Activated CD4-positive, alpha-beta T cell treated with anti-CD3 and anti-CD28 coated beads, Interleukin-10, Interleukin-2, amounts not matched to agents 100 ng/mL and 50 ng/mL, durations not matched to agents 16 hours and 8 hours (primary cell): ENCODE measurements at places on chromosomes 12 and 14.

DNA sequence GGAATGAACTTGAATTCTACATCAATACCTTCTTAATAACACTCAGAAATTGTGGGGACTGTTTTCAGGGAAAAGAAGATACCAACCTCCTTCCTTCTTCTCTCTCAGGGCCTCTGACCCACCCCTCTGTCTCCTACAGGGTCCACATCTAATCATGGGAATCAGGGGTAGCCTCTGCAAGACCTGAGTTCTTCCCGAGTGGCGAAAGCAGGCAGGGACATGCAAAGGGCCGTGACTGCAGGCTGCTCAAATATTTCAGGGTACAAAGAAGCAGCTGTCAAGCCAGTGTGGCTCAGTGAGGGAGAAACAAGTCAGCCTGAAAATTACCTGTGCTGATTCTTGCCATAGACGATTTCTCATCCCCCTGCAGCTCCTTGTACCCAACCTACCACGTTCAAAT is 123.1 kb upstream of the PARP11 start:
- DNase-seq = no peak

- DNase-seq = no peak
Measured at GRCh38 chr12:127560041-127560478, 706.9 kb upstream of the TMEM132C start.

GRCh38 chr12:11859705-11860425 is 210.4 kb downstream of the ETV6 start:
- no peak for DNase-seq

DNA sequence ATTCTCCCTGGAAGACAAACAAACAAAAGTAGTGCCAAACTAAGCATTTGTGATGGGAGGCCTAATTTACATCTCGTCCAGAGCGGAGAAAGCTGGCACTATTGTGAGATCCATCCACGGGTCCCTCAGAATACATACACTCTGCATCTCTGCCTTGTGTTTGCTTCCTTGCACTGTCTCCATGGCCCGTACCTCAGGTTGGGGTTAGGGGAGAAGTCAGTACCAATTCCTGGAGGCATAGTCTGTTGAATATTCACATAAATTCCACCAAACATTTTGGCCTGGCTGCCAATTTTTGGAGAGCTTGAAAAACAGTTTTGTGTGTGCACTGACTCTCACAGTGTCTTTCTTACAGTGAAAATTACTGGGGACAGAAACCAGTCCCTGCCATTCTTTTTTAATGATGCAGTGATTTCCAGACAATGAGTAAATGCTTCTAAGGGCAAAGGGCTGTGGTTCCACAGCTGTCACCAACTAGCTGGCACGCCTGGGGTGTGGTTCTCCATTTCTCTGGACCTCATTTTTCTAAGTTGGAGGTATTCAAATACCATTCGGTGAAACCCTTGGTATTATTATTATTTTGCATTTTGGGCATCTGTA is 119.7 kb upstream of the HIF1A start:
- DNase-seq = no peak

DNA sequence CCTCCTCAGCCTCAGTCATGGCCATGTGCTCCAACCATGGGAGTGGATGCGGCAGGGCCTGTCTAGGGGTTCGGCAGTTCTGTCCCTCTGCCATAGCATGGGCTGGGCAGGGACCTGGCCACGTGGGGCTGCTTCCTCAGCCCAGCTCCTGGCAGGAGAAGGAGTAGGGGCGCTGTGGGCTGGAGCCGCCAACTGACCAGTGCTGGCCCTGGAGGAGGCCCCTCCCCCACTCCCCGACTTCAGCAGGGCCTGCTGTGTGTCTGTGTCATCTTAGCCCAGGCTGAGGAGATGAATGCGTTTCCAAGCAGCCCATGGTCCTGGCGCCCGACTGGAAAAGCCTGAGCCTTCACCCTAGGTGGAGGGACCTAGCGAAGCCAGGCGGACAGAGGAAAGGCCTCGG is 2.7 kb upstream of the PACS2 start:
- DNase-seq = no peak

- no peak for DNase-seq
Measured at GRCh38 chr12:22272335-22273151, 62.0 kb downstream of the ST8SIA1 start.

GRCh38 chr12:97005174-97005573 is 98.1 kb downstream of the NEDD1 start:
- no peak for DNase-seq

- no peak for DNase-seq
Measured at GRCh38 chr14:42911642-42912041, 1305.0 kb downstream of the LRFN5 start.

DNA sequence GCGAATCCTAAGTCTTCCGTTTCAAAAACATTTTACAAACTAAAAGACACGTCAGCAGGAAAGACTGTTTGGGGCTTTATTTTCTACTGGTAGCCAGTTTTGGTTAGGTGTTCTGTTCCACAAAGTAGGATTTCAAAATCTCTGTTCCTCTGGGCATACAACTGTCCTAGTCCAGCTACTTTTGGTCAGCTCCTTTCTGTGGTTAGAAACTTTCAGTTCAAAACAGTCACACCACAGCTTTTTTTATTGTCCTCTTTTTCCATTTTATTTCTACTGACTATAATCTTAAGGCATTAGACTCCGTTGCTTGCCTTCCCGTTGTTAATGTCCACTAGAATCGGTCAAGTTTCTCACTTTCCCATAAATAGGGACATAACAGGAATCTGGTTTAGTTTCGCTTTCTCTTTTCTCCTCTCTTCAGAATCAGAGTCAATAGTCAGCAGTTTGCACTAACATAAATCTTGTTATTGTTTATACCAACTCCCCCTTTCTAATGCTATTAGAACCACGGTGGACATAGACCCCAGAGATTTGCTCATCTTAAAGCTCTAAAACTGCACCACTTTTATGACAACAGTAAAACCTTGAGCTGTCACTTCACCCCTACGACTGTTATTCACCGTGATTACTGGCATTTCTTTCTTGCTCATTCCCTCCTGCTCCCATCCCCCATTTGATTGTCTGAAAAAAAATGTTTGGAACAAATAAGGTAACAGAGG is 41.5 kb upstream of the NPAS3 start:
- DNase-seq = no peak

GRCh38 chr14:95835121-95835730 is 41.4 kb upstream of the TUNAR start:
- DNase-seq = peak; percentile 52

- DNase-seq = no peak
Measured at GRCh38 chr12:52710730-52711129, 7.4 kb upstream of the KRT77 start.

DNA sequence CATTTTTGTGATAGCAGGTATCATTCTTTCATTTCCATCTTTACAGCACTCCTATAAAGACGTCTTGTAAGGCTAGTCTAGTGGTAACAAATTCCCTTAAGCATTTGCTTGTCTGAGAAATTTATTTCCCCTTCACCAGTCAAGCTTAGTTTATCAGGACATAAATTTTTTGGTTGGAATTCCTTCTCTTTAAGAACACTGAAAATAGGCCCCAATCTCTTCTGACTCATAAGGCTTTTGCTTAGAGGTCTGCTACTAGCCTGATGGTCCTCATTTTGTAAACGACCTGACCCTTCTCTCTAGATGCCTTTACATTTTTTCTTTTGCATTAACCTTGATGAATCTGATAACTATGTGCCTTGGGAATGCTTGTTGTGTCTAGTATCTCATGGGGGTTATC is 20.3 kb downstream of the OLR1 start:
- no peak for DNase-seq

- no peak for DNase-seq
Measured at GRCh38 chr12:116471544-116471943, 87.6 kb upstream of the MAP1LC3B2 start.

DNA sequence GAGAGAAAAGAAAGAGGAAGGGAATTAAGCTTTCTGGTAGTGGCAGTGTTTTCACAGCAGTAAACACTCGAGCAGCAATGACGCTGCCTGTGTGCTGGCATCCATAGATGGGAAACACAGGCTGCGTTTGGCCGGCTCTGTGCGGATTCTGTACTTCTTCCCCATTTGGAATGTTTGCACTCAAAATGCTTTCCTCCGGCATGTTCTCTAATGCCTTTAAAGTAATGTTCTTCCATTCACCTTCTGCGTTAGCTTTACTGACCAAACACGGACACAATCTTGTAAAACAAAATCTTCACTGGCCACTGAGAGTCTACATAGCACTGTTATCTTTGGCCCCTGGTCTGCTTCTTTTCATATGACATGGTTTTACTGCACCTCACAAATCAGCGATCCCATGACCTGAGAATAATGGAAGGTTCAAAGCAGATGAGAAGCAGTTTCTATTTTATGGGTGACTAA is 31.4 kb downstream of the DCP1B start:
- no peak for DNase-seq

GRCh38 chr14:104335176-104335575 is 196.8 kb downstream of the KIF26A start:
- no peak for DNase-seq

DNA sequence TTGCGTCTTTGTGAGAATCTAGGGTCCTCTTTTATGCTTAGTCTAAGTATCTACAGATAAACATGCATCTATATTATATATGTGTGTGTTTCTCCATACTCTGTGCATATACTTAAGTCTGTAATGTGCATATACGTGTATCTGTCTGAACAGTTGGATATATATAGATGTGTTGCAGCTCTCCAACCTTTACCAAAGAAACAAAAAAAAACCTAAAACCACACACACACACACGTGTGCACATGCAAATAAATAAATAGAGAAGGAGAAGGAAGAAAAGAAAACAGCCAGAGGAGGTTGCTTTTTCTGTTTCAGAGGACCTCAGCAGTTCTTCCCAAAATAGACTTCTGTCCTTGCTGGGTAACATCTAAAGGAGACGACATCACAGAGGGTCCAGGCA is 244.9 kb downstream of the CACNA1C start:
- DNase-seq = no peak

- no peak for DNase-seq
Measured at GRCh38 chr12:66984077-66984476, 285.1 kb upstream of the CAND1 start.

- no peak for DNase-seq
Measured at GRCh38 chr14:55099756-55100155, 29.3 kb upstream of the LGALS3 start.

DNA sequence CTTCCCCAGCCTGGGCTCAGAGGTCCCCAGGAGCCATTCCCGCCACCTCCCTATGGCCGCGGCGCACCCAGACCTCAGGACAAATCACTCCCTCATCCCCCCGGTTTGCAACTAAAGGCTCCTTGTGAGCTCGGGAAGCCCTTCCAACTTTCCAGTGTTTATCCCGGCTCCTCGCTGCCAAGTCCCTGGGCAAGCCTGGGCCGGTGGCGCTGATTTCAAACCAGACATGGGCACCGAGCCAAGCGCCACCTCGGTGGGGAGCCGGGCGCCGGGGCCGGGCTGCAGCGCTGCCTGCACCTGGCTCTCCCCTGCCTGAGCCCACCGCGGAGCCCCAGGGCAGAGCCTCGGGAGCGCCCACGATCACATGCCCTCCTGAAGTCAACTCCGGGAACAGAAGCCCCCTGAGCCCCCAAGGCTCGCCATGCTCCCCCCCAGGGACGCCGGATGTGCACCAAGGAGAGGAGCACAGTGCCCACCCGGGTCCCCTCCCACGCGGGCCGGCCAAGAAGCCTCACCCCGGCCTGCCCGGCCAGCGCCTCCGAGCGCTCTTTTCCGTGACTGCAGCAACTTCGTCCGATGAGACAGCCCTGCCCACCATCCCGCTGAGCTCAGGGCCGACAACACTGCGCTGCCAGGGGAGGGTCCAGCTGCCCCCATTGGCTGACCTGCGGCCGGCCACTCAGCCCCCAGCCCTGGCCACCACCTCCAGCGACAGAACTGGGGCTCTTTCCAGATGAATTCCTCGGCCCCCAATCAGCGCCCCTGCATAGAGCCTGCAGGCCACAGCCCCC is 50.0 kb downstream of the NCOR2 start:
- no peak for DNase-seq

DNA sequence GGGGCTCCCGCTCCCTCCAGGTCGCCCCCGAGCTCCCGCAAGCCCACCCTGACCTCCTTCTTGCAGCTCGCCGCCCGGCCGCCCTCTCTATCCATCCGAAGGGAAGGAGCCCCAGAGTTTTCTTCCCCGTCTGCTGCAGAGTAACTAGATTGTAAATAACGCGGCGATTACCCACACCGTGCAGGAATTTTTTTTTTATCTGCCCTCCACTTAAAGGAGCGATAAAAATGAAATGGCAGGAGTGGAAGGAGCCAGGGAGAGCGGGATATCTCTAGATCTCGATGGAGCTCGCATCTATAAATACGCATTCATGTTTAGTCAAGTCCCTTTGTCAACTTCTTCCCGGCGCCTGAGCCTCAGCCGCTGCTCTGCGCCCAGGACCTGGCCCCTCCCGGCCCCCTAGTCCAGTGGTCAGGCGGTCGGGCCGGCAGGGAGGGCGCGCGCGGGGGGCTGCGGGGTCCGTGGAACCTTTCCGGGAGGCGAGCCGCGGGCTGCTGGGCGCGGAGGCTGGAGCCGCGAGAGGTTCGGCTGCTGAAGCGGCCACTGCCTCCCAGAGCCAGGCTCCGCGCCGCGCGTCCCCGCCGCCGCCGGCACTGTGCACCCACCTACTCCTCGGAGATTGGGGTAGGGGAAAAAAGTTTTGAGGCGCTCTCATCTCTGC is 386.0 kb downstream of the BCAT1 start:
- DNase-seq = peak; percentile 9

GRCh38 chr12:14810167-14810952 is 3.6 kb downstream of the SMCO3 start:
- no peak for DNase-seq

DNA sequence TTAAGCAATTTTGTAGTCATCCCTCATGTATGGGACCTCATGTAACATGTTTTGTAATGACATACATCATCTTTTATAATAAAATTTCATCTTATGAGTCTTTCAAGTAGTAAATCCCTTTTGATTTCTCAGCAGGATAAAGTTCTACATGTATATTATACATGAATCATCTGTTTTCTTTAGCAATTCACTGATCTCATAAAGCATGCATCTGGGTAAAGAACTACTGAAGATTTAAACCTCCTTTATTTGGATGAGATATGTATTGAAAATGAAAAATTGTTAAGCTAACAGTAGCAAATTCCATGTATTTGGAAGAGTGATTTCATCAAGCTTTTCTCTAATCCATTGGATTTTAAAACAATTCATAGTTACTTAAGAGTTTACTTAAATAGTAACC is 126.9 kb downstream of the KITLG start:
- DNase-seq = no peak

DNA sequence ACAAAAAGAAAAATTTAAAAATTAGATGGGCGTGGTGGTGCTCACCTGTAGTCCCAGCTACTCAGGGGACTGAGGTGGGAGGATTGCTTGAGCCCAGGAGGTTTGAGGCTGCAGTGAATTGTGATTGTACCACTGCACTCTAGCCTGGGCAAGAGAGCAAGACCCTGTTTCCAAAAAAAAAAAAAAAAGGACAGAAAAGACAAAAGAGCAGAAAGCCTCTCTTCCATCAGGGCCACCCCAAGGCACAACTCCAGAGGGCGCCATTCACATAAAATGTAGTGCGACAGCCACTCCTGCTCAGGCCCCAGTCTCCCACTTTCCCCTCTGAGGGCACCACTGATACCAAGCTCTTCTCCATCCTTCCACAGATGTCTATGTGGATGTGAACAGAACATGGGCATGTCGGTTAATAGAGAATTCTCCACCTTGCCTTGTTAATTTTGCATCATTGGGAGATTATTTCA is 41.8 kb downstream of the DGLUCY start:
- DNase-seq = no peak
